A172 (cell line): ENCODE measurements at places on chromosomes 6 and 20.

GRCh38 chr6:15329197-15329671, 83.4 kb downstream of the JARID2 start:
- DNase-seq, result peak; percentile 84

DNA sequence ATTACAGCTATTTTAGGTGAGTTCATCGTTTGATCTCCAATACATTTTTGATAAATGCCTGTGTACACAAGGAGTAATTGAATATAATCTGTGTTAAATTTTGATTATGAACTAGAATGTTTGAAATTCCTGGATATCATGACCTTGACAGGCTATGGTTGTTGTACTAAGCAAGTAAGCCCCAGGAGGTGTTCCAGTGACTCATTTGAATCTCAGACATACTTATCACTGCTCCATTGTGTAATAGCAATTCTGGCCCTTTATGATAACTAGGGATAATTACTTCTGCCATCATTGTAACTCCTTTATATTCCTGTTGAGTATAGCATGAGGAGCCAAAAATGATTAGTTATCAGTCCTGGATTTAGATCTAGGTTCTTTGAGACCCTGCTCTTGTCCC, 1424.6 kb upstream of the ADGRB3 start:
- peak; percentile 26 for DNase-seq

- no peak for DNase-seq
These were observed 176.8 kb downstream of the CD83 start for GRCh38 chr6:14294270-14294951.

DNA sequence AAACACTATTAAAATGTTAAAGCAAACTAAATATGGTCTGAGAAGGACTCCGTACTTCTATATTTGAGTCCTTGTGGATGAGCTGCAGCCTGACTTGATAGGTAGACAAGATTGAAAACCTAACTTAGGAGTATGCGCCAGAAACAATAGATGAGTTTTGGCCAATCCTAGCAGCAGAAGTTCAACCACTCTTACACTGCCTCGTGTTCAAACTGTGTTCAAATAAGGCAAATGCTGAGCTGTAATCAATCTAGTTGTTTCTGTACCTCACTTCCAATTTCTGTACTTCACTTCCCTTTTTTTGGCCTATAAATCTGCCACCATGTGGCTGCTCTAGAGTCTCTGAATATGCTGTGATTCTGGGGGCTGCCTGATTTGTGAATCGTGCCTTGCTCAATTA, 13.2 kb upstream of the SERINC1 start:
- DNase-seq, result no peak

DNA sequence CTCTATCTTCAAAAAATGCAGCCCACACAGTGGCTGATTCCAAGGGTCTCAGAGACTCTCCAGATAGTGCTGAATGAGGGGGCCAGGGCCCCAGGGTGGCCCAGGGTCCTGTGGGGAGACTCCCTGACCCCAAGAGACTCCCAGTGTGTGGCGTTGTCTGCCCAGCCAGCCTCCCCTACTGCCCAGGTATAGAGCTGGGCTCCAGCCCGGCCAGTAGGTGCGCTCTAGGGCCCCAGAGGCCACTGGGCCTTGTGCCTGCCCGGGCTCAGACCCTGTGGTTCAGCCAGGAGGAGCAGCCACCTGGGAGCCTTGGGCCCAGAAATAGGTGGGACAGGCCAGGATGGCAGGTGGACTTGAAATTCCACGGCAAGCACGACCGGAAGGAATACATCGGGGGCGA, 30.3 kb upstream of the GATA5 start:
- no peak for DNase-seq
